ENCODE measurements at places on chromosomes 4 and X. TPM values are rescaled to one million over a fixed set of nuclear protein-coding genes. Genes with fewer than 3 reads are reported as not detected.

- DNase-seq, result no peak
These were observed 221.2 kb upstream of the MID1 start for GRCh38 chrX:10841579-10841978.

DNA sequence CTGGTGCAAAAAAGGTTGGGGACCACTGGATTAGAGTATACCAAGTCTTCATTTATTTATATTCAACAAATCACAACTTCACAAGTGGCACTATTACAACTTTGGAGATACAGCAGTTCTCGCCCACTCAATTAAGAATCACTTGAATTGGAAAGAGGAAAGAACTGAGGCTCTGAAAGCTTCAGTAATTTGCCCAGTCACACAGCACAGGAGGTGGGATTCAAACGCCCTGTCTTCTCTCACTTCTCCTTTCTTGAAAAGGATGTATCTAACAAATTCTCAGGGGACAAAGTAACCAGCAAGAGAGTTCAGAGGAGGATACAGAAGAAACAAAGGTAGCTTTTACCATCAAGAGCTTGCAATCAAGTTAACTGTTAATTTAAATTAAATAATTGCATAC lies 12.4 kb downstream of the SMIM14 start:
- DNase-seq, result no peak

- DNase-seq, result no peak
These were observed 51.3 kb downstream of the RTL9 start for GRCh38 chrX:110409925-110410324.

RNF175 gene
- polyA plus RNA-seq, result not detected

ADGRG2 gene
- polyA plus RNA-seq, result 0.07 TPM

DNA sequence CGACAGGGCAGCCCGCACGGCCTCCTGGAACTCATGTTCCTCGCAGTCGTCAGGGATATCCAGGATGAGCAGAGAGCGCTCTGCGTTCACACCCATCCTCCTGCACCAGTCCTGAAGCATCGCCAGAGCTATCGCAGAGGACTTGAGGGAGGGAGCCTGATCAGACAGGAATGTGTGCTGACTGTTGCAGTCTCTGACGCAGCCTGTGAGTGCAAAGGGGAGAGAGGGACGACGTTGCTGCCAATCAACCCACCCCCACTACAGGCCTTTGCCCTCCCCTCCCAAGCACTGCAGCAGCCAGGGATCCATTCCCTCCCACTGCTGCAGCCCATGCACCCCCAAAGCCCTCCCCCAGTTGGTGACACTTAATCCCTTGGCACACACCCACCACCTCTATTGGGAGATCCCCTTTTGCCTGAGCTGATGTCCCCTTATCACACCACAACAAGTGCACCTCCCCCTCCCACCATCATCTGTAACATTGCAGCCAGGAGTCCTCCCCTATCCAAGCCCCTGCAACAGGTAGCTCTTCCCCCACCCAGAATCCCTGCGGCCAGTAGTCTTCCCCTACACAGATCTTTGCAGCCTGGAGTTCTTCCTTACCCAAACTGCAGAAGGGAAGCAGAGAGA lies 897 bp downstream of the PNMA6F start:
- DNase-seq, result no peak

SMR3B gene
- not detected for polyA plus RNA-seq

DNA sequence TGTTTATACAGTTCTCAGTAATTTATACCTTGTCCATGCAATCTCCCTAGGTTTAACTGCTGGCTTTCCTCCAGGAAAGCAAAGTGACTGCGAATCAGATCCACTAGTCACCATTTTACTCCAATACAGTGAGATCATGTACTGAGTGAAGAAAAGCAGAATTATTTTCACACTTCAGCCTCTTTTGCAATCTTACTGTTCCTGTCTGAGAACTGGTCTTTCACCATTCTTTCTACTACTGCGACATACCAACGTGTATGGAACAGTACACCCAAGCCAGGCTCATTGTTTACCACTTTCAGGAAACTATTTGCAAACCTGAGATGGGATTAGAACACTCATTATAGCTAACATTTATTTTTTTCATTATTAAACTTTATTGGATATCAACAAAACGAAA lies 8.0 kb upstream of the MSL3 start:
- no peak for DNase-seq

UNC5C gene
- not detected for polyA plus RNA-seq

DNA sequence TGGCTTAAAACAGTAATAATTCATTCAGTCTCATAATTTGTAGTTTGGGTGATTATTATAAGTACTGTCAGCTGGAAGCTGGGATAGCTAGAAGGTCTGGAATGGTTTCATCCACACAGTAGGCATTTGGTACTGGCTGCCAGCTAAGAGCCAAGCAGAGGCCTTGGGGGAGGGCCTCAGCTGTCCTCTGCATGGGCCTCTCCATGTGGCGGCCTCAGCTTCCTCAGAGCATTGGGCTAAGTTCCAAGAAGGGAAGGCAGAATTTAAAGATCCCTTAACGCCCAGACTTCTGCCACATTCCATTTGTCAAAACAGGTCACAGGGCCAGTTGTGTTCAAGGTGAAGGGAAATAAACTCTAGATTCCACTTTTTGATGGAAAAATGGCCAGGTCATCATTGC lies 93.3 kb downstream of the NEUROG2 start:
- DNase-seq, result no peak

- no peak for DNase-seq
These were observed 285.0 kb downstream of the SHOX start for GRCh38 chrX:915427-916229.

Measured in BJ (cell line).